ENCODE measurements at places on chromosomes 5 and 9.

DNA sequence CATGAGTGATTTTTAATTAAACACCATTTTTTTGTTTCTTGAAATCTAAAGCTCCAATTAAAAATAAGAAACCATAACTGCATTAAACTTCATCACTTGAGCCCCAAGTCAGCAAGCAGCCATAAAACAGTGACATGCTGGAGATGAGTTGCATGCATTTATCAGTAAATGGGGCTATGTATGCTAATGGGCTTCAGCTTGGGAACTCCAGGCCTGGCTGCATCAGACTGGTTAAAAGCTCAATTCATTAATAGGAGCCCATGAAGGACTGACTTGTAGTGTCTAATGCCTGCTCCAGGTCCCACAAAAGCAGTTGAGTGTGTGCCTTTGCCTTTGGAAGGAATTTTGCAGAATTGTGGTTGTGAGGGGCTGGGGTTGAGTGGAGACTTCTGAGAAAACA lies 33.6 kb upstream of the GPR151 start:
- DNase-seq: no peak
- H3K27ac ChIP-seq: no peak overlapping the region
- no peaks in the 10 kb centered on the region for H3K4me1 ChIP-seq
- H3K36me3 ChIP-seq: no peaks in the 10 kb centered on the region

DNA sequence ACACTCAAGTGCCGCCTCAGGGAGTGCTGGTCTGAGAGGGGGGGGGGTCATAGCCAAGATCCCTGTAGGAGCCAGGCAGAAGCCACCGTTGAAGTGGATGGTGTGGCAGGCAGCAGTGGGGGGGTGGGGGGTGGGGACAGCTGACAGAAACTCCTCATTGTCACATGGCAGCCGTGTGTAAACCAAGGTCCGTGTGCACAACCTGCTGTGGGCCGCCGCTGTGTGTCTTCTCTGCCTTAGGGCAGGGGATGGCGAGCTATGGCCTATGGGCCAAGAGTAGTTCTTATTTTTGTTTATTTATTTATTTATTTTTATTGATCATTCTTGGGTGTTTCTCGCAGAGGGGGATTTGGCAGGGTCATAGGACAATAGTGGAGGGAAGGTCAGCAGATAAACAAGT lies 13.4 kb downstream of the SQSTM1 start:
- no peak for DNase-seq
- no peaks in the 10 kb centered on the region for H3K27me3 ChIP-seq
- no peak overlapping the region for H3K27ac ChIP-seq

DNA sequence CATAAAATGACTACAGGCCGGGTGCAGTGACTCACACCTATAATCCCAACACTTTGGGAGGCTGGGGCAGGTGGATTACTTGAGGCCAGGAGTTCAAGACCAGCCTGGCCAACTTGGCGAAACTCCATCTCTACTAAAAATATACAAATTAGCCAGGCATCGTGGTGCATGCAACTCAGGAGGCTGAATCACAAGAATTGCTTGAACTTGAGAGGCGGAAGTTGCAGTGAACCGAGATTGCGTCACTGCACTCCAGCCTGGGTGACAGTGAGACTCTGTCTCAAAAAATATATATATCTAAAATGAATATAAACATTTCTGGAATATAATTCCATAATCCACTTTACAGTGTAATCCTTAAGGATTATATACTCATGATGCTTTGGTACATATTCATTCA lies 66.5 kb downstream of the TEX10 start:
- 0 out of 2 replicates have a peak, but pooled peaks cover 3% of the 10 kb centered on the region for H3K4me1 ChIP-seq
- DNase-seq: no peak
- no peaks in the 10 kb centered on the region for H3K27me3 ChIP-seq
- no peak overlapping the region for H3K4me3 ChIP-seq
- H3K27ac ChIP-seq: no peak overlapping the region

GRCh38 chr9:73137914-73138313 lies 13.8 kb upstream of the ANXA1 start:
- no peak overlapping the region for H3K4me3 ChIP-seq
- no peaks in the 10 kb centered on the region for H3K36me3 ChIP-seq
- H3K27ac ChIP-seq: no peak overlapping the region
- DNase-seq: no peak

GRCh38 chr5:60851626-60852025 lies 7.6 kb upstream of the ELOVL7 start:
- H3K4me1 ChIP-seq: no peaks in the 10 kb centered on the region
- H3K36me3 ChIP-seq: no peaks in the 10 kb centered on the region
- H3K27ac ChIP-seq: no peak overlapping the region
- H3K27me3 ChIP-seq: peaks cover 5% of the 10 kb centered on the region
- H3K4me3 ChIP-seq: no peak overlapping the region
- DNase-seq: no peak

Data from SJCRH30 (cell line).